ENCODE measurements at places on chromosomes 2 and 18. TPM values are rescaled to one million over a fixed set of nuclear protein-coding genes. Genes with fewer than 3 reads are reported as not detected.

Gene CCDC148
- 1.6 TPM for total RNA-seq

- no peak overlapping the region for H3K27ac ChIP-seq
- no peak overlapping the region for H3K4me3 ChIP-seq
- H3K4me1 ChIP-seq, result no peaks in the 10 kb centered on the region
- no peaks in the 10 kb centered on the region for H3K36me3 ChIP-seq
- no peak for DNase-seq
These were observed 48.6 kb downstream of the EMX1 start for GRCh38 chr2:72965770-72966450.

Gene RAB12
- total RNA-seq, result 45.5 TPM

GRCh38 chr18:647304-647703 lies 10.1 kb upstream of the TYMS start:
- no peak overlapping the region for H3K27ac ChIP-seq

GRCh38 chr2:190653931-190654330 lies 5.0 kb downstream of the NAB1 start:
- no peak for DNase-seq
- H3K4me3 ChIP-seq, result no peak overlapping the region
- no peaks in the 10 kb centered on the region for H3K36me3 ChIP-seq
- no peaks in the 10 kb centered on the region for H3K27me3 ChIP-seq

Gene TTLL4
- 22.3 TPM for total RNA-seq

DNA sequence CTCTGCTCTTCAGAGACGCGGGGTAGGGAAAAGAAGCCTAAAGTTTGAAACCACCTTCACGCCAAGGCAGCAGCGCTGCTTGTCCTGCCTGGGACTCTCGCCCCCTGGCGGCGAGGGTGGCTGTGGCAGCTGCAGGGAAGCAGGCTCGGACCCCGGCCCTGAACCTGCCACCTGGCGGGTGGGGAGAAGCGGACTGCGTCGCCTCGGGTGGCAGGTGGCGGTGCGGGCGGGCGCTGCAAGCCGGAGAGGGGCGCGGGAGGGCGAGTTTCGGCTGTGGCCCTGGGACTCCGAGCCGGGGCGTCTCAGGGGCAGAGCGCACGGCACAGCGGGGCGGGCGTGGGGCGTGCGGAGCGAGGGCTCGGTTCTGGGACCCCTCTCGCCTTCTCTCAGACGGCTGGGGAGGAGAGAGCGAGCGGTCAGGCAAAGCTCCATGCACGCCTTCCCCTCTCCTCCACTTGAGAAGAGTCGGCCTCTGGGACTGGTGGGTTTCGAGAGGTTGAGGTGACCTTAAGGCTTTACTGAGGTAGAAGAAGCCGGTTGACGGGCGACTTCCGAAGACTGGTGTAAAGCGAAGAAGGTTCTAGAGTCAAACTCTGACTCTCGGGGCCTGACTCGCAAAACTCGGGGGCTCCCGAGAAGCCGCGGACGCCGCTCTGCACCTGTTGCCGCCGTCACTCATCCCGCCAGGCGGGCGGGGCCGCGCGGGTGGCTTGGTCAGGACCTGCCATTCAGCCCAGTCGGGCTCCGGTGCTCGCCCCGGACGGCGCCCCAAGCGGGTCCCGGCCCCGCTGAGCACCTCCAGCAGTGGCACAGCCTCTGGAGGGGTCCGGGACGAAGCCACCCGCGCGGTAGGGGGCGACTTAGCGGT lies 1.1 kb upstream of the BOLL start:
- no peaks in the 10 kb centered on the region for H3K36me3 ChIP-seq
- no peak overlapping the region for H3K27ac ChIP-seq
- no peaks in the 10 kb centered on the region for H3K4me1 ChIP-seq

Gene CCDC141
- 3.9 TPM for total RNA-seq

DNA sequence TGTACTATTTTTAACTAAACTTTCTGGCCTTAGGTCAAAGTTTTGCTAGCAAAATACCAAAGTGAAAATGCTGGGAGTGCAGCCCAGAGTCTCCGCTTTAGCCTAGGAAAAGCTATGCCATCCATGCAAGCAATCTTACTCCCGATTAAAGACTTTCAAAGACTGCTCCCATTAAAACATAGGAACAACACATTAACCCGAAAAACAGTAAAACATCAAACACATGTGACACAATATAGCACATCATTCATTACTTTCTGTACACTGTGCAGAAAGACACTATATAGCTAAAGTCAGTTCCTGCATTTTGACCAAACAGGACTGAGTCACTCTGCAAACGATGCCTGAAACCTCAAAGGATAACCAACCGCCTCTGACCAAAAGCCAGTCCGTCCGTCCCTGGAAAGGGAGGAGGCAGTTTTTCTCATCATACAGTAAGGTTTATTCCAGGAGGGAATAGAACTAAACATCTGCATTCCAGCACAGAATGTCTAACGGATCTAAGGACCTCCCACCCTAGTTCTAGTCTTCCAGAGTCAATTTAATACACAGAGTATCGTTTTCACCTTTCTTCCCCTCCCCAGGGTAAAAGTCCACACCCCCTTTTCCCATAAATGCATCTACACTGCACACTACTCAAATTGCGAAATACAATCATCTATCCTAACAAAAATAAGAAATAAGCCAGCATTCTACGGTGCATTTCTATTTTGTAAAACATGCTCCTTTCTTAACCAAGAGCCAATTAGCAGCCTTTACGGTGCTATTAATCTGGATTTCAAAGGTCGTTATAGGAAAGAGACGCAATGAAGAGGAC lies 1.7 kb downstream of the ROCK2 start:
- H3K4me1 ChIP-seq, result no peaks in the 10 kb centered on the region
- no peaks in the 10 kb centered on the region for H3K27me3 ChIP-seq
- H3K4me3 ChIP-seq, result peak overlapping the region; percentile 96
- no peaks in the 10 kb centered on the region for H3K36me3 ChIP-seq
- no peak for DNase-seq
- H3K27ac ChIP-seq, result peak overlapping the region; percentile 20

Gene M1AP
- 1.3 TPM for total RNA-seq

GRCh38 chr2:205746420-205746785 lies 64.1 kb downstream of the NRP2 start:
- no peak overlapping the region for H3K4me3 ChIP-seq
- no peak overlapping the region for H3K27ac ChIP-seq
- H3K27me3 ChIP-seq, result no peaks in the 10 kb centered on the region
- peaks cover 1% of the 10 kb centered on the region for H3K36me3 ChIP-seq
- H3K4me1 ChIP-seq, result no peaks in the 10 kb centered on the region
- no peak for DNase-seq

DNA sequence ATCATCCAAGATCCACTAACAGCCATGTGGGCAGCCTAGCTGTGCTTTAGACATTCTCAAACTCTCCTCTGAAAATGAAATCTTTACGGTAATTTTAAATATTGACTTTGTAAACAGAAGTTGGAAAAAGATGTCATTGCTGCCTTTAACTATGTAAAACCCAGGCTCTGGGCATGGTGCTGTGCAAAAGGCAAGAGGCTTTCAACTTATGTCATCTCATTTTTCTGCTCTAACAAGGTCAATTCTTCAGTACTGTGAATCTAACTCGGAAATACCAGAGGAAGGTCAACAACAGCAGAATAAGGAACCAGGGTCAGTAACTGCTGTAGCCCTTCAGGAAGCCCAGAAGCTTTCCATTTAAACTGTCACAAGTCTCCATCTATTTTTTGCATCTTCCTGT lies 37.0 kb upstream of the MPP4 start:
- no peak for DNase-seq
- no peak overlapping the region for H3K27ac ChIP-seq
- H3K36me3 ChIP-seq, result peaks cover 8% of the 10 kb centered on the region
- no peak overlapping the region for H3K4me3 ChIP-seq

GRCh38 chr2:6877402-6878304 lies at the start of gene RSAD2:
Gene RSAD2 (plus strand): TSS chr2:6877777. CDS start chr2:6877801, 24 bp downstream.
- no peak within 1 kb of the TSS for H3K27ac ChIP-seq
- H3K27me3 ChIP-seq, result no peaks in the 10 kb centered on the region
- DNase-seq, result no peak

- no peaks in the 10 kb centered on the region for H3K27me3 ChIP-seq
- H3K4me3 ChIP-seq, result no peak overlapping the region
- no peaks in the 10 kb centered on the region for H3K4me1 ChIP-seq
- H3K27ac ChIP-seq, result no peak overlapping the region
These were observed 49.7 kb downstream of the CTAGE1 start for GRCh38 chr18:22368021-22368420.

- DNase-seq, result no peak
- no peaks in the 10 kb centered on the region for H3K36me3 ChIP-seq
- peak overlapping the region; percentile 71 for H3K4me3 ChIP-seq
- H3K4me1 ChIP-seq, result no peaks in the 10 kb centered on the region
These were observed 484 bp upstream of the DARS1 start for GRCh38 chr2:135985826-135986393.

GRCh38 chr2:233824373-233824772 lies 30.0 kb downstream of the HJURP start:
- H3K4me1 ChIP-seq, result no peaks in the 10 kb centered on the region
- no peaks in the 10 kb centered on the region for H3K36me3 ChIP-seq
- peak; percentile 23 for DNase-seq
- H3K27ac ChIP-seq, result no peak overlapping the region
- H3K27me3 ChIP-seq, result no peaks in the 10 kb centered on the region
- H3K4me3 ChIP-seq, result no peak overlapping the region

DNA sequence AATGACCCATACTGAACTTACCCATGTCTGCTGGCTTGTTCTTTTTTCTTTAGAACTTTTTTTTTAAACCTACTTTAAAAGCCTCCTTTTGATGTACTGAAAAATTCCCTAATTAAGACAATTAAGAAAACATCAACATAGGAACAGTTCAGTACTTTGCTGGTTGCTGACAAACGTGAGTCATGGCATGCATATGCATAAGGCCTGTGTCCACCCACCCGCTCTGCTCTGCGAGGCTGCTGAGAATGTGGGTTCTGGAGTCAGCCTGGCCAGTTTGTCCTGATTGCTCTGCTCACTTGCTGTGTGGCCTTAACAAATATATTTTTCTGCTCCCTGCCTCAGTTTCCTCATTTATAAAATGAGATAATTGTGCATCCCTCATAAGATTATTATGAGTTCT lies 27.3 kb downstream of the LAMA3 start:
- DNase-seq, result no peak
- no peaks in the 10 kb centered on the region for H3K27me3 ChIP-seq
- no peaks in the 10 kb centered on the region for H3K36me3 ChIP-seq
- no peaks in the 10 kb centered on the region for H3K4me1 ChIP-seq
- no peak overlapping the region for H3K4me3 ChIP-seq

DNA sequence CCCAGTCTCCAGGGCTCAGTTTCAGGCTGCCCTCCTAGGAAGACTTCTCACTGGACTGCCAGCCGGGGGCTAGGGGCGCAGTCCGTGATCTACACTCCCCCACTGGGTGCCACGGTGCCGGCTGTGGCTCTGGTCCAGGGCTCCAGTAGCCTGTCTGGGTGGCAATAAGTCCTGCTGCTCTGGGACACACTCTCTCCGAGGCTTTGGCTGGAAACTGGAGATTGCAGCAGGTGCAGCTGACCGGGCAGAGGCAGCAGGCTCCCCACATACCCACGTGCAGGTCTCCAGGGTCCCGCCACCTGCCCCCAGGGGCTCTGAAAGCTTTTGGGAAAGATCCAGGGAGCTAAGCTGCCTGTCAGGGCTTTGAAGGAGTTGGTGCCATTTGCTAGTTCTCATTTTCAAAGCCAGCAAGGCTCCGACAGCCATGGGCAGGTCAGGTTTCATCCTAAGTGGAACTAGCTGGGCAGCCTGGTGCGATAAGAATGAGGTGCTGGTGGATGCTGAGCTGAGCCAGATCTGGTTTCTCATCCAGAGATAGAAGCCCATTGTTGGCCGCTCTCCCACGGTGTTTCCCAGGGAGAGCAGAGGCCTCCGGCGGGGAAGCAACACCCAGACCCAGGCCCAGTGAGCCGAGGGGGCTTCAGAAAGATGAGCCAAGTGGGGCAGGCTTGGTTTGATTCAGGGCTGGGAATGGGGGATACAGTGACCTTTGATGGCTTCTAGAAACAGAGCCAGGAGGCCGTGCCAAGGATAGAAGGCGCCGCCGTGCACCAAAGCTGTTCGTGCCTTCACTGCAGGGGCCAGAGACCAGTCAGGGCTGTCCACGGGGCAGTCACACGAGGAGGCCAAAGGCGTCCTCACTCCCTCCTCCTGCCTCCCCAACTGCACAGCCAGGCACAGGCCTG lies 141.7 kb upstream of the GPC1 start:
- no peaks in the 10 kb centered on the region for H3K27me3 ChIP-seq
- no peak overlapping the region for H3K4me3 ChIP-seq
- no peaks in the 10 kb centered on the region for H3K36me3 ChIP-seq
- H3K4me1 ChIP-seq, result no peaks in the 10 kb centered on the region
